Metanephros (tissue), 2 donors: ENCODE measurements at places on chromosomes 6 and 20. TPM values are rescaled to one million over a fixed set of nuclear protein-coding genes. Genes with fewer than 3 reads are reported as not detected.

Gene FOXS1
- total RNA-seq: 5.3 TPM

Gene FAM217A
- 0.29 TPM for total RNA-seq

Gene PTCRA
- 0.82 TPM for total RNA-seq

Gene KHDRBS2
- total RNA-seq: 5.2 TPM
